Cardiac septum (tissue), 1 donor: ENCODE measurements at places on chromosomes 16 and 17. TPM values are rescaled to one million over a fixed set of nuclear protein-coding genes. Genes with fewer than 3 reads are reported as not detected.

- DNase-seq = no peak
Measured at GRCh38 chr16:17018585-17018939, 452.2 kb downstream of the XYLT1 start.

DNA sequence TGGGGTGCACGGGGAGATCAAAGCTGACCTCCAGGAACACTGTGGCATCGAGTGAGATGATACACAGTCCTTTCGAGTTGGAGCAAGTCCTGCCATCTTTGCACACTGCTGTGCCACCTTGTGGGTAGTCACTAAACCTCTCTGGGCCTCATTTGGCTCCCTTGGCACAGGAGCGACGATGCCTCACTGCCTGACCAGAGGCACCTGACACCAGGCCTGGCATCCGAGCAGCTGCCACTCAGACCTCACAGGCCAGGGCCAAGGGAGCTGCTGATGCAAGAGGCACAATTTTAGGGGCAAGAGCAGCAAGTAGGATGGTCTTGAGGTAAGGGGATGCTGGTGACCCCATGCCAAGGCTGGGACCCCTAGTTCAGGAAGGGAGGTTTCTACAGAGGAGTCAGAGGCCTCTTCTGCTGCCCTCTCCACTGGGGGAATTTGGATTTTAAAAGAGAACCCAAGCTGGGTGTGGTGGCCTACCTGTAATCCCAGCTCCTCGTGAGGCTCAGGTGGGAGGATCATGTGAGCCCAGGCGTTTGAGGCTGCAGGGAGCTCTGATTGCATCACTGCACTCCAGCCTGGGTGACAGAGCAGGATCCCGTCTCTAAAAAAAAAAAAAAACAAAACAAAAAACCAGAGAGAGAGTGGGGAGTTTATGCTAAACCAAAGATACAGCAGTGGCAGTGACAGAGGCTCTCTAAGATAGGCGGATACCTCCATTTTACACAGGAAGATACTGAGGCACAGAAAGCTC, 6.7 kb upstream of the ADGRG1 start:
- peak; percentile 50 for DNase-seq

- DNase-seq = no peak
Measured at GRCh38 chr17:74860872-74861661, 1.4 kb upstream of the GRIN2C start.

DNA sequence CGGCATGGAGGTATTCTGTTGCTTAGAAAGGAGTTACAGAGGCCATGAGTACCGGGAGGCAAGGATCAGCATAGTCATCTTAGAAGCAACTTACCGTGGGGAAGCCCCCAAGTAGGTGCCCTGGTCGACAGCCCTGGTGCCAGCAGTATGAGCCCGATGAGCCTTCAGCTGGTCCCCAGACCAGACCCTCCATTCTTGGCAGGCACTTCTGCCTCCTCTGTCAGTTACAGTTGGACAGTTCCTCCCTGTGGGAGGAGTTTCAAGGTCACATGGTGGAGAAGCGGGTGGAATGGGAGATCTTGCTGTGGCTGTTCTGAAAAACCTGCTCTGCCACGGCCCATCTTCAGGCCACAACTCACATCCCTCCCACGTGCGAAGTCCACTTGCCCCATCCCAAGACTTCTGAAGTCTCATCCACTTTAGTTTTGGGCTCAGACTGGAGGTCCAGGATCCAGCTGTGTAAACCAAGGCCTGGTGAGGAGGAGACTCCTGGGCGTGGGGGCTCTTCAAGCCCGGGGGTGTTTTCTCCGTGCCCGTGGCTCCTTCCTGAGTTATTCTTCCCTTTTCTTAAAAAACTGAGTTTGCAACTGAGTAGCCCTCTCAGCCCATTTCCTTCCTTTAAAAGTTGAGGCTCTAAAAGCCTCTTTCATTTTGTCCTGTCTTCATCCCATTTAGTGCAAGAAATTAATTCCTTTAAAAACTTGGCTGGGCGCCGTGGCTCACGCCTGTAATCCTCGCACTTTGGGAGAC, 133.5 kb downstream of the SEC14L1 start:
- DNase-seq = no peak

The PRR35 gene
- not detected for total RNA-seq

DNA sequence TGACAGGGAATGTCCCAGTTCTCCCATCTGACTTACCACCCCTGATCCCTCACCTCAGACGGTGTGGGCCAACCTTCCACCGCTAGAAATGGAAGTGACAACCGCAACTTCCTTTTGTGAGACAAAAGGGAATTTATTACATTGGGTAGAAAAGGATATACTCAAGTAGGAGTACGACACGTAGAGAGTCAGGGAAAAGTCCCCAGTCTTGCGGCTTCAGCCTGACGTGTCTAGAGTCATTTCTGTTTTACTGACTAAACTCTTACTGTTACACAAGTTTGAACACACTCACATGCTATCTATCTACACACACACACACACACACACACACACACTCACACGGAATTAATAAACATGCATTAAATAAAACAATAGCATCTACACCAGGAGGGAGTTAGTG, 178.9 kb downstream of the COPRS start:
- DNase-seq = no peak

The MMP28 gene
- 1.2 TPM for total RNA-seq

GRCh38 chr17:55201308-55201932, 63.3 kb upstream of the HLF start:
- no peak for DNase-seq

The FOXC2 gene
- 2.6 TPM for total RNA-seq

The CCDC43 gene
- 25.5 TPM for total RNA-seq
